GM10248 (cell line): ENCODE measurements at places on chromosomes 7 and 10.

DNA sequence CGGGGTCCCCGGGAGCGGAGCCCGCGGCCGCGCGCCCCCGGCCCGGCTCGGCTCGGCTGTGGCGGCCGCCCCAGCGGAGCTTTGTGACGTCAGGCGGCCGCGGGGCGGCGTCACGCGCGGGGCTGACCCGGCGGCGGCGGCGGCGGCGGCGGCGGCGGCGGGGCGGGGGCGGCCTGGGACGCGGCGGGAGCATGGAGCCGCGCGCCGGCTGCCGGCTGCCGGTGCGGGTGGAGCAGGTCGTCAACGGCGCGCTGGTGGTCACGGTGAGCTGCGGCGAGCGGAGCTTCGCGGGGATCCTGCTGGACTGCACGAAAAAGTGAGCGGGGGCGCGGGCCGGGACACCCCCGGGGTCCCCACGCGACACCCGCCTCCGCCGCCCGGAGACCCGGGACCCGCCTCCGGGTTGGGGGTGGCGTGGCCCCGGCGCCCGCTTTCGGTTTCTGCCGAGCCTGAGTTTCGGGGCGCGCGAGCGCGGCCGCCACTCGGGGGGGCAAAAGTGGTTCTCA lies at the start of gene PWWP2B:
TSS of gene PWWP2B (plus strand) at position 165 of the 506 bp plus-strand sequence. CDS start at position 192, 27 bp downstream.
- no peak for DNase-seq

DNA sequence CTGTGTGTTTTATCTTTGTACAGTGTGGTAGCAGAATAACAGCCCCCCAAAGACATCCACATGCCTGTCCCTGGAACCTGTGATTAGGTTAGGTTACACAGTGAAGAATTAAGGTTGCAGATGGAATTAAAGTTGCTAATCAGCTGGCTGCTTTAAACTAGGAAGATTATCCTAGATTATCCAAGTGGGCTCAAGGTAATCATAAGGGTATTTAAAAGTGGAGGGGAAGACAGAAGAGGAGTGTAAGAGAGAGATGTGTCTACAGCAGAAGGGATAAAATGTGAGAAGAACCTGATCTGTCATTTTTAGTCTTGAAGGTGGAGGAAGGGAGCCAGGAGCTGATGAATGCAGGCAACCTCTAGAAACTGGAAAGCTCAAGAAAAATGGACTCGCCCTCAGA lies 117.6 kb downstream of the ARHGAP22 start:
- no peak for DNase-seq

DNA sequence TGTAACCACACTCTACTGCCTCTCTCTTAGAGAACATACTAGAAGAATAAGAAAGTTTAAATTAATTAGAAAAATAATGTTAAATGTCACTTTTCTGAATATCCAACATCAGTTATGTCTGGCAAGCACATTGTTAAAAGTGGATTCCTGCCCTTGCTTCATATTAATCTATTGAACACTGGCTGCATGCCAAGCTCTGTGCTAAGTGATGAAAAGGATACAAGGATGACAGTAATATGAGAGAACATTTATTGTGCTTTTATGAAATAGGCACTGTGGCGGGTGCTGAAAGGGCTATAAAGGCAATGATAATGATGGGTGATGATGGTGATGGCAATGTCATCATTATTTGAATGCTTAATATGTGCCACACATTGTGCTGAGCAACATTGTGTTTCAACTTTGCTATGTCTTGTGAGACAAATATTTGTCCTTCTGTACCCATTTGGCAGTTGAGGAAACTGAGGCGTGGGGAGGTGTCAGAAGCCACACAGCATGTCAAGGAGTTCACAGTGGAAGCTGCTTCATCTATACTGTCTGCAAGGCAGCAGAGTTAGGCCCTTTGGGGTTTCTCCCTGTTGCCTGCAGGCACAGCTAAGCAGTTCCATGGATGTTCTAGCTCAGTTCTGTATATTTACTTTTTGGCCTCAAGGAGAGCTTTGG lies 64.2 kb upstream of the RAPGEF5 start:
- no peak for DNase-seq

GRCh38 chr10:49357910-49358309 lies 38.0 kb downstream of the DRGX start:
- no peak for DNase-seq

- DNase-seq: no peak
Measured at GRCh38 chr10:38093816-38094157, 350 bp upstream of the ZNF37A start.
